Forelimb muscle (tissue), 1 donor: ENCODE measurements at places on chromosomes 4 and X.

- peak; percentile 11 for DNase-seq
Measured at GRCh38 chr4:149572716-149573115, 242.9 kb downstream of the IQCM start.

DNA sequence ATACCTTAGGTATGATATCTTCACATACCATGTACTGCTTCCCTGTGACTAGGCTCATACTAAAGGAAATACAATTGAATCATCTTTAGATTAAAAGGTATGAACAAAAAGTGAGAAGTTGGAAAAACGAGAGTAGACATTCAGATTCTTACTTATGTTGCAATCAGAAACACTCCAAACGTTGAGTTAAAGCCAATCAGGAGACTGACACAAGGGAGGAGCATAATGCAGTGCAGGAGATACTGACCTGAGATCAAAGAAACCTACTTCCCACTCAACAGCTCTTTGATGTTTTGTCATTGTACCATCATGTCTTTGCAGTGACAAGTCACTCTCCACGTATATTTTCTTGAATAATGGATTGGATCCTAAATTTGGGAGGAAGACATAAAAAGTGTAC, 8.9 kb upstream of the PCDH18 start:
- DNase-seq, result no peak

DNA sequence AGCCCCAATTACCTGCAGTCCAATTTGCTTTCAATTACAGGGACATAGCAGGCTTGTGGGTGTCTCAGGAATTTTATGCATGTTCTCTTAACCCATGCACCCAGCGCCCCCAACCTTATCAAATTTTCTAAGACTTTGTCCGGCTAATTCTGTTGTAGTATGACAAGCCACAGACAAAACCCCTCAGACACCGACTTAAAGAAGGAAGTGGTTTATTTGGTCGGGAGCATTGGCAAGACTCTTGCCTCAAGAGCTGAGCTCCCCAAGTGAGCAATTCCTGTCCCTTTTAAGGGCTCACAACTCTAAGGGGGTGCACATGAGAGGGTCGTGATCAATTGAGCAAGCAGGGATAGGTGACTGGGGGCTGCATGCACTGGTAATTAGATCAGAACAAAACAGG, 28.7 kb upstream of the IL9R start:
- DNase-seq, result no peak

GRCh38 chr4:157151711-157152110, 68.8 kb upstream of the GRIA2 start:
- DNase-seq, result no peak

DNA sequence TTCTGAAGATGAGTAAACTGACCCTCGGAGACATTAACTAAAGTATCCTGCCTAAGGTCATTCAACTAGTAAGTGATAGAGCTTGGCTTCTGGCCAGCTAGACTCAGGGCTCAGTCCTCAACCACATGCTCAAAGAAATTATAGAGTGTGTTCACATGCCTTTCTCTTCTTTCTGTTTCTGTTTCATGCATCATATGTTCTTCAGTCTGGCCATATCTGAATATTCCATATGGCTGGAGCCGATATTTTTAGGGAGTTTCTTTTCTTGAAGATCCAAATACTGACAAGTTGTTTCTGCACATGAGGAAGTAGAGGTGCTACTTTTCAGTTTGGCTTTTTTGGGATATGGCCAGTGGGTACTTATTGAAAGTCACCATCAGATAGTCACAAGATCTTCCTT, 44.9 kb downstream of the MMRN1 start:
- DNase-seq, result no peak
